ENCODE measurements at places on chromosomes 2 and 18. TPM values are rescaled to one million over a fixed set of nuclear protein-coding genes. Genes with fewer than 3 reads are reported as not detected.

DNA sequence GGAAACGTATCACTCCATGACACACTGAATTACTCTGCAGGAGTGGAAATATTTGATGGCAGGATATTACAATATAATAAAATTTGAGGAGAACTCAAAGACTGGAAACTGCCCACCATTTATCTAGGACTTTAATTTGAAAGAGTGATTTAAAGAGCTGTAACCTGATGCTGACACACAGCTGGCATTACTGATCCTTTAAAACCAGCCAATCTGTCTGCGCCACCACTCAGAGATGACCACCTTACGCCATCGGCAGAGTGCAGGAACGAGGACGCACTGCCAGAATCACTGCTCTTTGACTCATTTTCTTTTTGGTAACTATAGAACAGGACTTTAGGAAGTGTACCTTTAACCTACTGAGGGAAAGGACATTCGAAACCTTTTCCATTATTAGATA is 114.1 kb downstream of the EPB41L3 start:
- DNase-seq, result no peak

DNA sequence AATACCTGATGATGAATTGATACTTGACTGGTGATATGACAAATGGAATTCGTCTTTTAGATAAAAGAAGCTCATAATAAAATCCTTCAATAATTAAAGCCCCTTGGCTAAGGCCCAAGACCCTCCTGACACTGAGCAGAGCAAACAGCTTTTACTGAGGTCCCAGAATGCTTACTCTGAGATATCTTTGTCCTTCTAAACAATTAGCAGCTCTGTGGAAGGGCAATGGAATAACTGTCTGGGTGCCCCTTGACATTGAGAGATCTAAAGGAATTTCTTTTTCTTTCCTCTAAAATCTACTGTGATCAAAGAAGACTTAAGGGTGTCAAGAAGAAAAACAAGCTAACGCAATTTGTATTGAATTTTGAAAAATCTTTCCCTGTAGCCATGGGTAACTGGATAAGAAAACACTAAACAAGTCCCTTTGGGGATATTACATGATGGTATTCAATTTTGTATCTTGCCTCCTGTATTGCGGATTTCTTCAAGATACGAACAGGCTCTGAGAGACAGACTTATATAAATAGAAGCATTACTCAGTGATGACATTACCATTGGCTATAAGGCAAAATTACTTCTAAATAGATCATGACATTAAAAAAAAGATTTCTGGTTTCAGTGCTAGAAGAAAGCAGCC is 128.8 kb downstream of the MREG start:
- DNase-seq, result no peak

Gene TLX2
- not detected for polyA plus RNA-seq

GRCh38 chr18:57542126-57542525 is 44.4 kb downstream of the FECH start:
- no peak for DNase-seq

DNA sequence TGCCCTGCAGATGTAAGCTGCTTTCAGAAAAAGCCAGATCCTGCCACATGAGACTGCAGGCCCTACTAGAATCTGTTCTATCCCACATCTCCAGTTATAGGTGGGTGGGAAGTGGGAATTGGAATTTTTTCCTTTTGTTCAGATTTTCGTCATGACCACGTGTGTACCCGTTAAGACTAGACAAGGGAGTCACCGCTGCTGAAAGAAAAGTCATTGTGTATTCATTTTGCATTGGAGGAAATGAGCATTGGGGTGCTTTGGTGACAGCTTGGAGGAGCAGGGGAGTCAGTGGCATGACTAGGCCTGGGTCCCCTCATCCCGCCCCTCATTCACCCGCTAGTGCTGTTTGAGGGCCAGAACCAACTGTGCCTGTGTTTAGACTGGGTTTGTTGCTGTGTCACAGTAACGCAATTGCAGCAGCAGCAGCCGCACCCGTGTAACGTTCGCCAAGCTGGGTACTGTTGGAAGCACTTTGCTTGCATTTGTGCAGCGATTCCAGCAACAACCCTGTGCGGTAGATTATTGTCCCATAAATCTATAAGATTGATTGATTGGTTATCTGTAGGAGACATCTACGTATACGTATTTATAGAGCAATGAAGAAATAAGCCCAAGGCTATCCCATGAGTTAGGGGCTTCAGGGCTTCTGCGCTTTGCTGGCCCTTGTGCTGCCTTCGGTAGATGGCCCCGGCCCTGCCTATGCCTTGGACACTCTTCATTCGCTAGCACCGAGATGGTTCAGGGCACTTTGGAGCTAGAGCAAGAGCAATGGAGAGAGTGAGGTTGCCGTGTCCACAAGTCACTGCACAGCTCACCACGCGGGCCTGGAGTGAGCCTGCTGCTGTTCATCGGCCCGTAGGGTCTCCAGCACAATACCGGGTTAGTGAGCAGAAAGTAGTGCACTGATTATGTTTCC is 194.9 kb downstream of the AGAP1 start:
- DNase-seq, result no peak

DNA sequence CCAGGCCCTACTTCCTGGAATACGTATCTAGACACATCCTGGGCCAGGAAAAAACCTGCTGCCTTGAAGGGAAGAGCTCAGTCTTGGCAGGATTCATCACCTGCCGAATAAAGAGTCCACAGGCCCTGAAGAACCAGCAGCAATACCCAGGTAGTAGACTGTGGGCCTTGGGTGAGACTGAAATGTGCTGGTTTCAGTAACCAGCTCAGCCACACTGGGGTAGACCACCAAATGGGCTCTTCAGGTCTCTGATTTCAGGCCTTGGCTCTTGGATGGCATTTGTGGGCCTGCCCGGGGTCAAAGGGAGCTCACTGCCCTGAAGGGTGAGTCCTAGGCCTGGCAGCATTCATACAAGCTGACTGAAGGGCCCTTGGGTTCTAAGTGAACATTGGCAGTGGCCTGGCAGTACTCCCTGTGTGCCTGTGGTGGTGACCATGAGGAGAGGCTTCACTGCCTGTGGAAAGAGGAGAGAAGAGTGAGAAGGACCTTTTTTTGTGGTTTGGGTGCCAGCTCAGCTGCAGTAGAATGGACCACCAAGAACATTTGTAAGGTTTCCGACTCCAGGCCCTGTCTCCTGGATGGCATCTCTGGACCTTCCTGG is 175.1 kb downstream of the ANKRD30B start:
- DNase-seq, result no peak
